Lung (tissue), 17 donors: ENCODE measurements at places on chromosomes 11 and 22. TPM values are rescaled to one million over a fixed set of nuclear protein-coding genes. Genes with fewer than 3 reads are reported as not detected.

Gene SCGB1C1
- not detected for total RNA-seq

DNA sequence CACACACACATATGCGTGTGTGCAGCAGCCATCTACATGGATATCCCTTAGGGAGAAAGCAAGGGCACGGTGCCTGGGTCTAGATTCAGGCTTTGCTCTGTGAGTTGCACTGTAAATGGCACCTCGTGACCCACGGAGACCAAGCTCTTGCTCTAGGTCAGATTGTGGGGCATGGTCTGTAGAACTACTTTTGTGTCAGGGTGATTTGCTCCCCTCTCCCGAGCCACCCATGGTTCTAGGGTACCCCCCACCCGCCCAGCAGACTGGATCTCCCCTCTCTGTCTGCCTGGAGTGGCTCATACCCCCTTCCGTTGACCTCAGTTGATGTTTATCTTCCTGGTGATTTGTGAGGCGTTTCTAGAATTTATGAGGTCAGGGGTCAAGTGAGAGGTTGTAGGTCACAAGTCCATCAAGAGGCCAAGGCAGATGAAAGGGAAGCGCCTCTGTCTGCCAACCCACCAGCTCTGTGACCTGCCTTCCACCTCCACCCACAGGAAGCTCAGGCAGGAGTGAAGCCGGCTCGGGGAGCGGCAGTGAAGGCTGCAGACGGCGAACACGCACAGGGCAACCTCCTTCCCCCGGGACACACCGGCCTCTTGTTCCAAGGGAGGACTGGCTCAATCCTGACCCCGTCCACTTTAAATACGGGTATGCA is 76.2 kb upstream of the TTLL12 start:
- DNase-seq: peak; percentile 45

Gene NAALAD2
- total RNA-seq: 0.86 TPM

DNA sequence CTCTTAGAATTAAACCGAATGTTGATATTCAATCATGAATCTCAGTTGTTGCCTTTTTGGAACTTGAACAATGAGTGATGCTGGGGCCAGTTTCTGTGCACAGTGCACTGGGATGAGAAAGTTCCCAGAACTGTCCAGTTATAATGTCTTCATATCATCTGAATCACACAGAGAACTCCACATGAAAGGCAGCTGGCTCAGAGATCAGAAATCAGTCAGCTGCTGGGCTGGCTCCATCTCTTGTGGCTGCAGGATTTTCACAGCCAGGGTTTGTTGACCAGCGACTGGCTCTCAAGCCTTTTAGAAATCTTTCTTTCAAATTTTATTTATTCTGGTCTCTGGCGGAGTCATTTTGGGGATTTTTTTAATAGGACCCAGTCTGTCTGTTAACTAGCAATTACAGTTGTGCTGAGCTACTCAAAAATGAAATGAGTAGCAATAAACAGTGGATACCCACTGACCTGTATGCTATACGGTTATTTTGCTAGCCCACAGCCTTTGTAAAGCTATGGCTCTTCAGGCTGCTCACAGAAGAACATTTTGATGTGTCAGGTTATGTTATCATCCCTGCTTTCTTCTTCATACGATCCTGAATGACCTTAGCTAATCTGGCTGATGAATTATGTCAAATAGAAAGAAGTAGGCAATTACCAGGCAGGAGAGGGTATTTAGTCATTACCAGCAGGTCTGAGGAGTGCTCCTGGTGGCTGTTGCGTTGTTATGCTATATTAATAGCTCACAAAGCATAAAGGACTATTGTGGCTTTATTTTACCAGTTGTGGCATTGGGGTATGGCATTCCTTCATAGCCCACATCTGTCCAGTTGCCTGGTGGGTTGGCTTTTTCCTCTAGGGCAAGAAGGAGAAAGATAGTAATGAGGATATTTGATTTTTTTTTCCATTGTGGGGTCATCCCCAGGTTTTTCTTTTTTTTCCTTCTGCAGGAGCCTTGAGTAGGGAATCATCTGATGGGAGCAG is 3.6 kb downstream of the FAT3 start:
- DNase-seq: peak; percentile 81

Gene B4GALNT4
- 1.4 TPM for total RNA-seq
